ENCODE measurements at places on chromosomes 7 and 10. TPM values are rescaled to one million over a fixed set of nuclear protein-coding genes. Genes with fewer than 3 reads are reported as not detected.

GRCh38 chr7:114365791-114366190 is 48.8 kb upstream of the FOXP2 start:
- H3K27me3 ChIP-seq = no peaks in the 10 kb centered on the region
- no peak overlapping the region for H3K4me3 ChIP-seq
- H3K4me1 ChIP-seq = peaks cover 26% of the 10 kb centered on the region
- H3K27ac ChIP-seq = no peak overlapping the region

GRCh38 chr7:92782236-92782635 is 54.1 kb downstream of the CDK6 start:
- no peak for DNase-seq
- H3K27me3 ChIP-seq = no peaks in the 10 kb centered on the region
- H3K4me1 ChIP-seq = no peaks in the 10 kb centered on the region
- no peak overlapping the region for H3K27ac ChIP-seq

SPDYE2B gene
- not detected for polyA plus RNA-seq

PDK4 gene
- polyA plus RNA-seq = 71.3 TPM

GRCh38 chr10:46080886-46081285 is 34.8 kb upstream of the MSMB start:
- no peak for DNase-seq
- no peak overlapping the region for H3K27ac ChIP-seq
- no peaks in the 10 kb centered on the region for H3K4me1 ChIP-seq

ZNF365 gene
- polyA plus RNA-seq = 1.6 TPM

BHLHA15 gene
- polyA plus RNA-seq = 32.5 TPM

CDH23 gene
- 64.6 TPM for polyA plus RNA-seq

DNA sequence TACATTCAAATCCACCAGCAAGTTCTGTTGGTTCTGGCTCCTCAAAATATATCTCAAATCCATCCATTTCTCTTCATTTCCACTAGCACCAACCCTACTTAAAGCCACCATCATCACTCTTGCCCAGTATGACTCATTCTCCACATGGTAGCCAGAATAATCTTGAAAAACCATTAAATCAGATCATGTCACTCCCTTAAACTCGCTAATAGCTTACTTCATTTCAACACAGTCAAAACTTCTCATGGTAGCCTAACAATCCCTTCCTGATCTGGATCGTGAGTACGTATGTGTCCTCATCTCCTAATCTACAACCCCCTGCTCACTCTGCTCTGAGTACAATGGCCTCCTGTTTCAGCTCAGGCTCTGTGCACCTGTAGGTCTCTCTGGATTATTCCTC is 8.7 kb downstream of the EPC1 start:
- no peak overlapping the region for H3K27ac ChIP-seq
- no peaks in the 10 kb centered on the region for H3K36me3 ChIP-seq
- no peaks in the 10 kb centered on the region for H3K27me3 ChIP-seq
- H3K4me1 ChIP-seq = peaks cover 44% of the 10 kb centered on the region
- DNase-seq = no peak

UTF1 gene
- not detected for polyA plus RNA-seq

DNA sequence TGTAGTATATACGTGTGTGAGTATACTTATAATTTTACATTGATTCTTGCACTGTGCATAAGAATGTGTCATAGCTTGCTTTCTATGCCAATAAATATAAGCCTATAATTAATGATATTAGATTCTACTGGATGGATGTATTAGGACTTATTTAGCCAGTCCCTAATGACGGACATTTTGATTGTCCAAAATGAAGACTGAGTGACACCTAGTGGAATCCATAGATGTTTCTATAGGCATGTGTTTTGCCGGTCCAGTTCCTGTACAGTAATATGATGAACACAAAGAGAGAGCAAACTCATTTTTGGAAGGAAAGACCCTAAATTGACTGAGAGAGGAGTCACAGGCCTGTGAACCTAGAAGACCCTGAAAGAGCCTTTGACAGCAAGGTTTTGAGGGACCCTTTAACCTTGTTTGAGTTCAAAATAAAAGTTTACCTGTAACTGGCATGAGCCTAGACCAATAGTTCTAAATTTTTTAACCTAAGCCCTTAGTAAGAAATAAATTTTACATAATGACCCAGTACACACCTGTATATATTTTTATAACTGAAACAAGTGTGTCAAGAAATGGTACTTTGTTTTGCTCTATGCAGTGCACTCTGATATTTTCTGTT is 42.4 kb upstream of the AGBL3 start:
- no peaks in the 10 kb centered on the region for H3K36me3 ChIP-seq
- no peak overlapping the region for H3K27ac ChIP-seq
- no peaks in the 10 kb centered on the region for H3K27me3 ChIP-seq
- H3K4me3 ChIP-seq = no peak overlapping the region
- no peak for DNase-seq
- peaks cover 24% of the 10 kb centered on the region for H3K4me1 ChIP-seq

GRCh38 chr7:64908358-64908757 is 5.3 kb downstream of the ZNF273 start:
- H3K27ac ChIP-seq = no peak overlapping the region
- no peak for DNase-seq
- no peaks in the 10 kb centered on the region for H3K36me3 ChIP-seq
- no peaks in the 10 kb centered on the region for H3K4me1 ChIP-seq
- H3K27me3 ChIP-seq = no peaks in the 10 kb centered on the region
